Right renal pelvis (tissue), 4 donors: ENCODE measurements at places on chromosomes 12 and 14.
A peak's percentile ranks its signal among the peaks of the same experiment; 100 is the strongest.

GRCh38 chr12:47164724-47165439 is 85.1 kb upstream of the AMIGO2 start:
- no peak for DNase-seq

GRCh38 chr14:49212721-49213120 is 373.5 kb downstream of the RPS29 start:
- no peak for DNase-seq

DNA sequence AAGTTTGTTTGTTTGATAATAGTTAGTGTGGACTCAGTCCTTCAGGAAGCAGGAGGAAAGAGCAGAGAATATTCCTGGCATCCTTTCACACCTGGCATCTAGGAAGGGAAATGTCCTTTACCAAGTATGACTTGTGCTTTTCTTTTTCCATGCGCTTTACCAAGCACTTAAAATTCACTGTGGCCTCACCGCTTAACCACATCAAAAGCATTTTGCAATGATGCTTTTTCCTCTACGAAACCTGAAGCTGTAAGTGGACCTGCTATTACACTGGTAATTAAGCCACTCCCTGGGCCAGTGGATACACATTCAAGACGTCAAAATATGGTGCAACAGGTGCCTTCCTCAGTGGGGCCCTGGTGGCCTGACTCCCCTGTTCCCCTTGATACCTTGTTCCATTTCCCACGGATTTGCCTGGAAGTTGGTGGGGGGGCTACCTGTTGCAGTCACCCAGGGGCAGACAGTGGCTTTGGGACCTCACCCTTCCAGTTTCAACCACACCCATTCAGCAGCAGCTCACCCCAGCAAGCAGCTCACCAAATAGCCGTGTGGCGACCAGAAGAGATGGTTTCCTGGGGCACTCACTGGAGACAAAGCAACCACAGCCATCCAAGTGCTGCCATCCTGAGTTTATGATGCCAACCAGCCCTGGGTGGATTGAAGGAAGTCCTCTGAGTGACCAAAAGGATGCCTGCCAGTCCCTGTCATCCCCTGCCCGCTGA is 14.2 kb upstream of the FZD10 start:
- DNase-seq = no peak

DNA sequence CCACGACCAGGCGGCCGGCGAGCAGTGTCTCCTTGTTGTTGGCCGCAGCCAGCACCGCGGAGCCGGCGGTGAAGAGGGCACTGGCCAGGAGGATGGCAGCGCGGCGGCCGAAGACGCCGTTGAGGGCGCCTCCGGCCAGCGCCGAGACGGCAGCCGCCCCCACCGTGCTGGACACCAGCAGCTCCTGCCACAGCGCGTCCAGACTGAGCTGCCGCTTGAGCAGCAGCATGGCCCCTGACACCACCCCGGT is 691 bp downstream of the SLC2A13 start:
- no peak for DNase-seq

DNA sequence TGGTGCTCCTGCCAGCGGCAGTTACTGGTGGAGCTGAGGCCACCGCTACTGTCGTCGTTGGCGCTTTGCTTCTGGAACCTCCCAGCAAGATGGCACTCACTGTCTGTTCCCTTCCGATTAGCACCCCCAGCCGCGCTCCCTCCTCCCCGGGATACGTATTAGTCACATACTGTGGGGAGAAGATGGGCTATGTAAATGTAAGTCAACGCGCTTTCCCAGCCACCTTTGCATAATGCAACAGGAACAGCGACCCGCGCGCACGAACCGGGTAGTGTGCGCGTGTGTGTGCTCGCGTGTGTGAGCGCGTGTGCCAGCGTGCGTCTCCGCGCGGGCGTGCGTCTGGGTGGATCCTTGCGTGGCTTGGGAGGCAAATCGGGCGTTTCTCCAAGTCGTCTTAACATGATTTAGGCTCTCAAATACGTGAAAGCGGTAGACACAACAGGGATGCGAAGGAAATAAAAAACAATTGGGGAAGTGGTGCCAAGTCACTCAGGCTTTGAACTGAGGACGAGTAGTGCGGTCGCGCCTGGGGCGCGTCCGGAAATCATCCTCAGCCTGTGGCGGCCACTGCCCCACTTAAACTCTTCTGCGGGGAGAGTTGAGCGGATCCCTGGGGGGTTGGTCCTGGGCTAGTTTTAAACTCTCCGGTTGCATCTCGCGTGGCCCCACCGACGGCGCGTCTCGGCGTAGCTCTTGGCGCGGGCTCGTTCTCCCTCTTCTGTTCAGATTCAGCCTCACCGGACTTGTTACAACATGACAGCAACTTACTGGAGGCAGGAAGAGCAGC is 1.8 kb downstream of the FLRT2 start:
- no peak for DNase-seq

- DNase-seq = peak; percentile 24
Measured at GRCh38 chr12:88579161-88579517, 1.1 kb downstream of the KITLG start.

DNA sequence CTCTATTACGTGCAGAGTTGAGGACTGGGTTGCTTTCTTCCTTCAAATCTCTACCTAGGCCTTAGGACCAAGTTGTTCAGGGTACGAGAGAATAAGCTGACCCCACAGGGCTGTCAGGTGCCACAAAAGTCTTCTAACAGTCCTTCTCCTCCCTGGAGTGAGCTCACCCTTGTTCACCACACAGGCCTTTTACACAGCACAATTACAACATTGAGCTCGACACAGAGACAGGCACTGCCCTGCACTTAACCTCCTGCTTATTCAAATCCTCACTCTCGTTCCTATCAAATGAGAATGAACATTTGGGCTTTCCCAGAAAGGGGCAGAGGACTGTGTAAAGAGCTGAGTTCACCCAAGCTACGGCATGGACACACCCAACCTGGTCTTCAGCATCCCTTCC is 2.4 kb downstream of the GALNT6 start:
- no peak for DNase-seq

- no peak for DNase-seq
Measured at GRCh38 chr14:61395115-61395725, 73.8 kb downstream of the PRKCH start.

GRCh38 chr14:97713023-97713422 is 915.8 kb downstream of the VRK1 start:
- no peak for DNase-seq

- no peak for DNase-seq
Measured at GRCh38 chr14:93332397-93332852, 411 bp downstream of the BTBD7 start.

- DNase-seq = no peak
Measured at GRCh38 chr12:125841332-125841731, 776.1 kb downstream of the AACS start.

- DNase-seq = no peak
Measured at GRCh38 chr12:3117144-3117581, 40.0 kb downstream of the TSPAN9 start.

DNA sequence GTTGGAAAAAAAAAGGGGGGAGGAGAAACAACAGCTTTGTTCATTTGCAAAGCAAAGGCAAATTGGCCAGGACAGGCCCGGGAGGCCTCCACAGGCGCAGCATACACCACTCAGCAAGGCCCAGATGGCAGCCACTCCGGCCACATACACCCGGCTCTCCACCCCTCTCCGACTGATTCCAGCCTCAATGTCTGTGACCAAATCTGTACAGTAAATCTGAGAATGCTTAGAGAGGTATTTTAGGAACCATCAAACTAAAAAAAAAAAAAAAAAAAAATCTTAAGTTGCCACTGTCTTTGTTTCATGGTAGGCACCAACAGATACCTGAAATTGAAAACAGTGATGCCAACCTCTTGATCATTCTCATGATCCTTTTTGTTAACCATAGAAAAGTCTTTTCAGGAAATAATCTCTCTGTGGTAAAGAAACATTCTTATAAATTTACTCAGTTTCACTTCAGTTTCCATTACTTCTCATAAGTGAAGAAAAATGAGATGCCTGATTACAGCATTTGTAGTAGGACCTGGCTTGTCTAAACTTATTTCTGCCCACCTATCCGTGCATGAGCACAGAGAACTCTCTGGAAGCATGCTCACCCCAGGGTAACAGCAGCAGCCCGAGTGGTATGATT is 20.2 kb downstream of the VPS37B start:
- DNase-seq = no peak

DNA sequence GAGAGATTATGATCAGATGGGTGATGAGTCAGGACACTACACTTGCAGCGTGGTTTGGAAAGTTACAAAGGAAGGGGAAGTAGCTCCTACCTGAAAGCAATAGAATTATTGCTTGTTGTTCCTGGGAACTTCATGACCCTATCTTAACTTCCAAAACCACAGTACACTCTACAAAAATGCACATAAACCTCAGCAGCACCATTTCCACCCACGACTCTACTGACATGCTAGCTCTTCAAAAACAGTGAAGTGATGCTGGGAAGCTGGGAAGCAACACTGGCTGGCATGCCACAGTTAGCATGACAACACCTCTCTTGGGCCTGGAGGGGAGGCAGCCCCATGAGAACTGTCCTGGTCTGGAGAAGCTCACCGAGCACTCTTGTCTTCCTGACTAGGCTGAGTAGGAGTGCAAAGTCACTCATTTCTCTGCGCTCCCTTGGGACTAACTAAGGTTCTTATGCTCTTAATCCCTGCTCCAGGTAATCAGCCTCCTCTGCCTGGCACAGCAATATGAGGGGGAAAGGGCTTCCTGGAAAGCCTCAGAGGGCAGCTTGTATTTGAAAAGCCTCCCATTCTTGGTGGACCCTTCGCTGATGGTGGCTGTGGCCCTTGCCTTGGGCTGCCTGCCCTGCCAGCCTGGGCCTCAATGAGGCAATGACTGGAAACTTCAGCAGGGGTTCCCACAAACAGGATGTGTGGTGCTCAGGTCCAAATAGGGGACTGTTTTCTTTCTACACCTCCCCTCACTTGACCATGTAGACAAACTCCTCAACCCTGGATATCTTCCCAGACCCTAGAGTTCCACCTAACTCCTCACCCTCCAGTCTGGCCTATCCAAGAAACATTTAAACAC is 1.2 kb downstream of the KRT3 start:
- DNase-seq = no peak

DNA sequence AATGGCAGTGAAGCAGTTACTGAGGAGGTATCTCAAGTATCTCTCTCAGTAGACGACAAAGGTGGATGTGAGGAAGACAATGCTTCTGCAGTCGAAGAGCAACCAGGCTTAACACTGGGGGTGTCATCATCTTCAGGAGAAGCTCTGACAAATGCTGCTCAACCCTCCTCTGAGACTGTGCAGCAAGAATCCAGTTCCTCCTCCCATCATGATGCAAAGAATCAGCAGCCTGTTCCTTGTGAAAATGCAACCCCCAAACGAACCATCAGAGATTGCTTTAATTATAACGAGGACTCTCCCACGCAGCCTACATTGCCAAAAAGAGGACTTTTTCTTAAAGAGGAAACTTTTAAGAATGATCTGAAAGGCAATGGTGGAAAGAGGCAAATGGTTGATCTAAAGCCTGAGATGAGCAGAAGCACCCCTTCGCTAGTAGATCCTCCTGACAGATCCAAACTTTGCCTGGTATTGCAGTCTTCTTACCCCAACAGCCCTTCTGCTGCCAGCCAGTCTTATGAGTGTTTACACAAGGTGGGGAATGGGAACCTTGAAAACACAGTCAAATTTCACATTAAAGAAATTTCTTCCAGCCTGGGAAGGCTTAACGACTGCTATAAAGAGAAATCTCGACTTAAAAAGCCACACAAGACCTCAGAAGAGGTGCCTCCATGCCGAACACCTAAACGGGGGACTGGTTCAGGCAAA is 216.6 kb downstream of the AKAP6 start:
- no peak for DNase-seq

- DNase-seq = no peak
Measured at GRCh38 chr12:42180990-42181596, 36.4 kb upstream of the GXYLT1 start.

DNA sequence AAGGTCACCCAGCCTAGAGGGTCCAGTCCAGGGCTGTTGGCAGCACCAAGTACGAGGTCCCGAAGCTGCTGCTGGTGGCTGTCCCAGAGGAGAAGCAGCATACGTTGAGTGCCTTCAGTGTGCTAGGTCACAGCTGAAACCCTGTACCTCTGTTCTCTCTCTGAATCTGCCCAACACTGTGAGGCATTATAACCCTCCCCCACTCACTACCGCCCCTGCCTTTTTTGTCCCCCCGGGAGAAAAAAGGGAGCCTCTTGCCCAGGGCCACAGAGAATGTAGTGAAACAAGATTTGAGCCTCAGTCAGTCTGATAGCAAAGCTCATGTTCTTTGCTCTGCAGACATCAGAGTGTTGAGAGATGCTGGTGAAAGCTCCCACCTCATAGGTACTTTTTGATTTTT is 53.4 kb downstream of the PPP2R5C start:
- no peak for DNase-seq

GRCh38 chr12:10855807-10856206 is 6.5 kb upstream of the PRR4 start:
- no peak for DNase-seq

GRCh38 chr12:102797528-102797927 is 119.5 kb downstream of the PAH start:
- no peak for DNase-seq

DNA sequence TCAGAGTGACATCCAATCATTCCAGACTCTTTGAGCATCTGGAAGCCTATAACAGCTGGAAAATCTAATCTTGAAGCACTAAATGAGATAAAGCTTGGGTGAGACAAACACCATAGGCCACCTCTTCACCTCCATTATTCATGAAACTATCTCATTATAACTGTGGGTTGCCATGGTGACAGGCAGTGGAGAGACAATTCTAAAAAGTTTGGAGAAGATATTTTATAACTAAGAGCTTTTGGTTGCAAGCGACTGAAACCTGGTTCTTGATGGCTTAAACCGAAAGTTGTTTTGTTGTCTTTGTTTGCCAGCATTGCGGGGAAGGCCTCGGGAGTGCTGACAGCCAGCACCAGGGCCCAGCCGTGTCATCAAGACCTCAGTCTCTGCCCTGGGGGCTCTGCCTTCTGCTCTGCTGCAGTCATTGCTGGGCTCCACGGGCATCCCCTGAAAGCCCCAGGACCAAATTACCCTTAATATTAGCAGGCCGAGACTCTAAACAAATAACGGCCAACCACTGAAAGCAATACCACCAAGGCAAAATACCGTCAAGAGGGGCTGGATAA is 353.6 kb upstream of the SFSWAP start:
- DNase-seq = no peak

DNA sequence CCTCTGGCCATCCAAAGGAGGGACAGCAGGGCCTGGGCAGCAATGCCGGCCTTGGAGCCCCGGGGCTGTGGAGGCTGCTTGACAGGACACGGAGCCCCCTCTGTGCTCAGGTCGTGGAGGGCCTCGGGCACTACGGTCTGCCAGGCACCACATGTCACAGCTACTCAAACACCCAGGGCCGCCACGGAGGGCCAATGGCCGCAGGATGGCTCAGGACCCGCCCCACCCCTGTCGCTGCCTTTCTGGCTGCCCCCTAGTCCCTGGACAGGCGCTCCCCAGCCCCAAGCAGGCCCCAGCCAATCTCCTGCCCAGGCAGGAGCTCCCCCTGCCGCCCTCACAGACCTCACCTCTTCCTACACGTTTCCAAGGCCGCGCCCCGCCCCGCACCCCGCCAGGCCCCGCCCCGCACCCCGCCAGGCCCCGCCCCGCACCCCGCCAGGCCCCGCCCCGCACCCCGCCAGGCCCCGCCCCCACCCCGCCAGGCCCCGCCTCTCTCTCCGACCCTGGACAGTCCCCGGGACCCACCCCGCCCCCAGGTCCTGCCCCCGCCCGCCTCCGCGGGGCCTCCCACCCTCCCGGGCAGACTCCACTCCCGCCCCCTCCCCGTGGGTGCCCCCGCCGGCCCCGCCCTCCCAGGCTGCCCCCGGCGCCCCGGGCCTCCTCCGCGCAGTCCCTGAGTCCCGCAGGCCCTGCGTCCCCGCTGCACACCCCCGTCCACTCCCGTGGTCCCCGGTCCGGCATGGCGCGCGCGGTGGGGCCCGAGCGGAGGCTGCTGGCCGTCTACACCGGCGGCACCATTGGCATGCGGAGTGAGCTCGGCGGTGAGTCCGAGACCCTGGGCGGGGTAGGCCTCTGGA is at the start of gene ASPG:
ASPG (plus strand) TSS at position 669 of the 857 bp plus-strand sequence; CDS start at position 740, 71 bp downstream.
- DNase-seq = no peak
